Nephron progenitor cell (in vitro differentiated cells): ENCODE measurements at places on chromosomes 12 and 14.
A peak's percentile ranks its signal among the peaks of the same experiment; 100 is the strongest.

DNA sequence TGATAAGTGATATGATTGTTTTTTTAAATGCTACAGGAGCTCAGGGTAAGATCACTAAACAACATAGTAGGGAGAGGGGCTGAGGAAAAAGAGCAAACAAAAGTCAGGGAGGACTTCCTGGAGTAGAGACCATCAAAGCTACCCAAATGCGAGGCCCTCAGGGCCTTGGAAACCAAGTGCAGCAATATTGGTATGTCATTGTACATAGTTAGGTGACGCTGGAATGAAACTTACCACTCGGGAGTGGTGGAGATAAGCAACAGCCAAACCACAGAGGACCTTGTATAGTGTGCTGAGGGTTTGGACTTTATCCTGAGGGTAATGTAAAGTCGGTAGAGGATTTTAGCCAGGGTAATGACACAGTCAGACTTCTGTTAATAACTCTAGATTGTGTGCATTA lies 13.8 kb downstream of the KITLG start:
- DNase-seq = no peak

- DNase-seq = no peak
Observed at GRCh38 chr12:96997797-96998484, 90.9 kb downstream of the NEDD1 start.

DNA sequence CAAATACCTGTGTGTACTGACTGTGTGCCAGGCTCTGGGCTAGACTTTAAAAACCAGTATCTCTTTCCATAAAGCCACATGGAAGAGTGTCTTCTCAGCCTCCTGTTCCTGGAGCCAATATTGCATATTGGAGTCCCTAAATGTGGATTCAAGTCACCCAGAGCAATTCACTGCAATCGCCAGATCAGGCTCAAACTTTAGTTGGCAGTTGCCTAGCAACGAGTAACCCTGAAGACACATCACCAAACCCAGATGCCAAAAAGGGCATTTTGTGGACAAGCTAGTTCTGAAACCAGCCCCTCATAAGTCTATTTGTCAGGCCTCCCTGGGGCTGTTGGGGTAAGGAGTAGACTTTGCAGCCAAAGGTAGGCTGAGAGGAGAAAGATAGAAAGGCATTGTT lies 13.7 kb downstream of the DPF3 start:
- no peak for DNase-seq

DNA sequence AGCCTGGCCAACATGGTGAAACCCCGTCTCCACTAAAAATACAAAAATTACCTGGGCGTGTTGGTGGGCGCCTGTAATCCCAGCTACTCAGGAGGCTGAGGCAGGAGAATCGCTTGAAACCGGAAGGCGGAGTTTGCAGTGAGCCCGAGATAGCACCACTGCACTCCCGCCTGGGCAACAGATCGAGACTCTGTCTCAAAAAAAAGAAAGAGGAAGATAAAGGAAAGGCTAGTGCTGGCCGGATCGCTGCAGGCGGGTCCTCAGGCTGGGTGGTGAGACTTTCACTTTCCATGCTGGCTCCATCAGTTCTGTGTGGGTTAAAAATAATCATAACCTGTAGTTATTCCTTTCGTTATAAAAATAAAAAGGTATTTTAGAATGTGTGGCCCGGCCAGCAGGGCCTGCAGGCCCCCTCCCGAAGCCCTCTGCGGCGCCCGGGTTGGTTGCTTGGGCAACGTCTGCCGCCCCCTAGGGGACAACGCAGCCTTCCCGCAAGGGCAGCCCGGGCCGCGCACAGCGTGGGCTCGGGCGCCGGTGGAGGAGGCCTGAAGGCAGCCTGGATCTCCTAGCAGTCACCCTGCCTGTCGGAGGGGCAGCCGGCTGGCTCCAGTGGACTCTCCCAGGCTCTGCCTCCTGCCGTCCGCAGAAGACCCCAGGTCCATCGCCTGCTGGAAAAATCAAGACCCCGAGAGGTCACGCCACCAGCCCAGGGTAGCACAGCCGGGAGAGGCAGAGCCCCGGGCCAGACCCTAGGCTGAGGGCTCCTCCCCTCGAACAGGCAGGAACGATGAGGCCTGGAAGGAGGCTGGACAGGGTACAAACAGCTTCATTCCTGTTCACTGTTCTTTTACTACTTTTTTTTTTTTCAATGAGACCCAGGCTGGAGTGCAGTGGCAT lies 5.0 kb upstream of the SLC25A47 start:
- peak; percentile 73 for DNase-seq

DNA sequence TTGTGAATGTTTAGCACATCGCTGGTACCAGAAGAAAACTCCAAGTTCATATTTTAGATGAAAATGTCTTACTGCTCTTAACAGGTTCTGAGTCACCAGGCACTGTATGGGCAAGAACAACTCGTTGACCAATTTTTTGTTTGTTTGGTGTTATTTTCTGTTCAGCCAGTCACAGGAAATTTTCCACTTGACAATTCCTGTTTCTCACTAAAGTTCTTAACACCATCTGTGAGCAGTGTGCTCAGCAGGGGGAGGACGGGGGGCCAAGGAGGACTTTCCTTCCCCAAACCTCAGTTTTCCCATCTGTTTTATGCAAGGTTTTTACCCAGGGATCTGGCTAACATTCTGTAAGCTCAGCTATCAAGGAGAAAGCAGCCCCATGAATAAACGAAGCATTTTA lies 3.0 kb downstream of the NUAK1 start:
- no peak for DNase-seq

GRCh38 chr12:90020881-90021280 lies 312.2 kb upstream of the ATP2B1 start:
- no peak for DNase-seq

GRCh38 chr14:56887216-56887615 lies 76.9 kb upstream of the OTX2 start:
- DNase-seq = no peak
